ENCODE measurements at places on chromosomes 1 and 21.

- H3K36me3 ChIP-seq = no peaks in the 10 kb centered on the region
- H3K27ac ChIP-seq = no peak overlapping the region
- no peak for ATAC-seq
Measured at GRCh38 chr1:14853518-14853917, 255.0 kb downstream of the KAZN start.

DNA sequence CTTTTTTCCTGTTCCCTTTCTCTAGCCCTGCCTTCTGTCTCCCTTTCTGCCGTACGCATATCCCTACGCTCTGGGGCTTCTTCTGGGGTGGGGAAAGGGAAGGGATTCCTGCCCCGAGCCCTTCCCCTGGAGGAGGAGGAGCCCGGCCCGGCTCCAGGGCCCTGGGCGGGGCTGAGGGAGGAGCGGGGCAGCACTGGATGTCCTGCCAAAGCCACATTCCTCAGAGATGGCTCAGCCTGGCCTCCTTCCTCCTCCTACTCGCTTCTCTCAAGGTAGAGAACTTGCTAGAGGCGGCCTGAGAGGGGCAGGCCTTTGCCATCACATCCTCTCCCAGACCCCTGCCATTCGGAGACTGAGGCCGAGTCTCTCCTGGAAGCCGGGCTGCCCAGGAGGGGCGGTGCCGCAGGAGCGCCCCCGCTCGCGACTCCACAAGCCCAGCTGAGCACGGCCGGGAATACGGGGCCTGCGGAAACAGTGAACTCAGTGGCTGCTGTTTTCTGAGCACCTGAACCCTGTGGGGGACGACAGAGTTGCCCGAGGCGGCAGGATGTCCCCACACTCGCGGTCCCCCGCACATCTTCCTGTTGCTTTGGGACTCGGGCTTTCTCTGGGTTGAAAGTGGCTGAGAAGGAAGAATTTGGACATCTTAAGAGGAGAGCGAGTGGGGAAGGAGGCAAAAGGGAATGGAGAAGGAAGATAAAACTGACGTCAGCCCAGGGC, 12.2 kb downstream of the ADAMTSL4 start:
- H3K36me3 ChIP-seq = peaks cover 45% of the 10 kb centered on the region
- H3K4me1 ChIP-seq = peaks cover 38% of the 10 kb centered on the region
- peak; percentile 51 for ATAC-seq
- no peaks in the 10 kb centered on the region for H3K27me3 ChIP-seq
- peak overlapping the region; percentile 95 for H3K27ac ChIP-seq
- H3K4me3 ChIP-seq = peak overlapping the region; percentile 98

- H3K4me3 ChIP-seq = no peak overlapping the region
- H3K27me3 ChIP-seq = peaks cover 32% of the 10 kb centered on the region
- no peaks in the 10 kb centered on the region for H3K4me1 ChIP-seq
Measured at GRCh38 chr21:26969971-26970725, 3.3 kb upstream of the ADAMTS5 start.

DNA sequence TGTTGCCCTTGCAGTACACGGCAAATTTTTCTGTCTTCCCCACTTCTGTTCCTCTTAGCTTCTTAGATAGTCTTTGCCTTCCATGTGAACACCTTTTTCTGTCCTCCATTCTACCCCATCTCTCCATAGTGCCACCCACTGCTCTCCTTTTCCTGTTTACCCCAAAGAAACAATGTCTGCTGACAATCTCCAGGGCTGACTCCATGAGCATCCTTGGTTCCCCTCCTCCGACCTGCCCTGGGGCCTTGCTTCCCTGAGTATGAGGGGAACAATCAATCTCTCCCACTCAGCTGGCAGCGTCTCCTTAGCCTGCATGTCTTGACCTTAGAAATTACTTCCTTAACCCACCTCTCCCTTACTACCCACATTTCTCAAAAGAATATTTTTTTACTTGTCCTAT, 12.3 kb upstream of the MYBPHL start:
- no peak overlapping the region for H3K4me3 ChIP-seq
- no peaks in the 10 kb centered on the region for H3K36me3 ChIP-seq
- no peak for ATAC-seq
- no peak overlapping the region for H3K27ac ChIP-seq
- H3K4me1 ChIP-seq = no peaks in the 10 kb centered on the region

DNA sequence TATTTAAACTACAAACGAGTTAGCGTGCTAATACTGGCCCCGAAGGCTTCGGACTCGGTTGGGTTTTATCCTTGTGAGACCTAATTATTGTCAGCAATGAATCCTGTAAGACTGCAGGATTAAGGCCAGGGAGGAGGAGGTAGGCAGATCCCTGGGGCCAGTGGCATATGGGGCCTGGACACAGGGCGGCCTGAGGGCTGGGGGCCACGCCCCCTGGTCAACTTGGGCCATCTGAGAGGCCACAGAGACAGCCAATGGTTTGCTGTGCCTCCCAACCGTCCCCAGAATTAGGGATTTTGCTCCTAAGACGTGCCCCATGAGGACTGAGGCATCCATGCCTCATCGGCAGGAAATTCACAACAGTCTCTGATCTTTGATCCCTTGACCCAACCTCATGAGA, 31.1 kb upstream of the DISP3 start:
- H3K27me3 ChIP-seq = peaks cover 17% of the 10 kb centered on the region
- H3K4me1 ChIP-seq = no peaks in the 10 kb centered on the region
- H3K27ac ChIP-seq = no peak overlapping the region
- no peak for ATAC-seq
- H3K4me3 ChIP-seq = no peak overlapping the region

GRCh38 chr1:56557746-56558145, 21.6 kb downstream of the PLPP3 start:
- no peak for ATAC-seq
- no peaks in the 10 kb centered on the region for H3K36me3 ChIP-seq
- peaks cover 3% of the 10 kb centered on the region for H3K27me3 ChIP-seq

GRCh38 chr1:29934255-29934772, 698.0 kb downstream of the PTPRU start:
- H3K4me3 ChIP-seq = no peak overlapping the region
- no peaks in the 10 kb centered on the region for H3K4me1 ChIP-seq
- H3K27me3 ChIP-seq = peaks cover 20% of the 10 kb centered on the region
- no peak for ATAC-seq
- no peaks in the 10 kb centered on the region for H3K36me3 ChIP-seq

GRCh38 chr1:28680151-28680550, 11.6 kb downstream of the GMEB1 start:
- peaks cover 11% of the 10 kb centered on the region for H3K4me1 ChIP-seq
- H3K4me3 ChIP-seq = no peak overlapping the region
- no peak for ATAC-seq
- no peak overlapping the region for H3K27ac ChIP-seq
- peaks cover 46% of the 10 kb centered on the region for H3K36me3 ChIP-seq
- H3K27me3 ChIP-seq = no peaks in the 10 kb centered on the region

DNA sequence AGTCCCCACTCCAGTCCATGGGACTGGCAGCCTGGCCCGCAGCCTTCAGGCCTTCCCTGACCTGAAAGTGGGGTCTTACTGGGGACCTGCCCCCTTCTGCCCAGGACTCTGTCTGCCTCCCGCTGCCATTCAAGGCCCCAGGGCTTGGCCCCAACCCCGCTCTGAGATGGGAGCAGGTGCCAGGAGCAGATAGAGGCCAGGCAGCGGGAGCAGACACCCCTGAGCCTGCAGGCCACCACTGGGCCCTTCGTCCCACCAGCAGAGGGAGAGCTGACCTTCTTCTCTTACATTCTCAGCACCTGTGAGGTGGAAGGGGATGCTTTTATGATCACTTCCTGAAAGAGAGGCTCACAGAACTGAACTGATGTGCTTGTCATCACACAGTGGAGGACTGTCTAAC, 62.2 kb upstream of the TINAGL1 start:
- no peak overlapping the region for H3K4me3 ChIP-seq
- no peak for ATAC-seq
- no peaks in the 10 kb centered on the region for H3K4me1 ChIP-seq
- H3K27ac ChIP-seq = no peak overlapping the region
- H3K27me3 ChIP-seq = peaks cover 8% of the 10 kb centered on the region

- no peak overlapping the region for H3K4me3 ChIP-seq
- no peaks in the 10 kb centered on the region for H3K4me1 ChIP-seq
- no peak overlapping the region for H3K27ac ChIP-seq
Measured at GRCh38 chr1:206025283-206025820, 1.7 kb upstream of the CTSE start.

DNA sequence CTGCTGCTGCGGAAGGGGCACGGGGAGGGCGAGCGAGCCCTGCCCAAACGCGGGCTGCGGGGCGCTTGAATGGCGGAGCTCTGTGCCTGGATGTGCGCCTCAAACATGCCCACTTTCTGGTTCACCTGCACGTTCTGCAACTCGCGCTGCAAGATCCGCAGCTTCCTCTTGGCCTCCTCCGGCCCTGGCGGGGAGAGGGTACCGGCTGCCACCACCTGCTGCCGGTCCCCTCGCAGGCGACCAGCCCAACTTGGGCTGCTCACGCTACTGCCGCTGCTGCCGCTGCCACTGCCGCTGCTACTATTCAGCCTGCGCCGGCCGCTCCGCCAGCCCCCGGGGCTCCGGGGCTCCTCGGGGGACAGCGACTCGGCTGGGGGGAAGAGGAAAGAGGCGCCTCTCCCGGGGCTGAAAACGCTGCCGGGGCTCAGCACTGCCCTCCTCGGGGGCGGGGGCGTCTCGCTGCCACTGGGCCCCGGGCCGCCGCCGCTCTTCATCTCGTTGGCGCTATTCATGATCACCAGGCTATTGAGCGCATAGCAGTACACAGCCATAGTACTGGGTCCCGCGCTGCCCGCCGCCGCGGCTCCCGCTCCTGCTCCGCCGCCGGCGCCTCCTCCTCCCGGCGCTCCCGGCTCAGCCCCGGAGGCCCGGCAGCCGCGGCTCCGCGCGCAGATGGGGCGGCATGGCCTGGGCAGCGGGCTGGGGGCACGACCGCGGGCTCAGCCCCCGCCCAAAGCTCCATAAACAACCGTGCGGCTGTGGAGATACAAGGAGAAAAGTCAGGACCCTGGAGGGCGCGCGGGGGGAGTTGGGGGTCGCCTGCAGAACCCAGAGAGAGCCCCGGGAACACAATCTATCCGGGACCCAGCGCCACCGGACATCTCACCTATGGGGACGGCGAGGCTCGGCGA, 1.9 kb downstream of the ITPKB start:
- H3K36me3 ChIP-seq = peaks cover 57% of the 10 kb centered on the region
- peak overlapping the region; percentile 92 for H3K27ac ChIP-seq
- ATAC-seq = peak; percentile 35
- peaks cover 20% of the 10 kb centered on the region for H3K4me1 ChIP-seq

GRCh38 chr1:87328272-87329050, at the start of gene LMO4:
TSS of gene LMO4 (plus strand) at chr1:87328880. CDS start at chr1:87332016, 3,136 bp downstream.
- H3K27ac ChIP-seq = peak within 1 kb of the TSS; percentile 80
- H3K36me3 ChIP-seq = peaks cover 17% of the 10 kb centered on the region

DNA sequence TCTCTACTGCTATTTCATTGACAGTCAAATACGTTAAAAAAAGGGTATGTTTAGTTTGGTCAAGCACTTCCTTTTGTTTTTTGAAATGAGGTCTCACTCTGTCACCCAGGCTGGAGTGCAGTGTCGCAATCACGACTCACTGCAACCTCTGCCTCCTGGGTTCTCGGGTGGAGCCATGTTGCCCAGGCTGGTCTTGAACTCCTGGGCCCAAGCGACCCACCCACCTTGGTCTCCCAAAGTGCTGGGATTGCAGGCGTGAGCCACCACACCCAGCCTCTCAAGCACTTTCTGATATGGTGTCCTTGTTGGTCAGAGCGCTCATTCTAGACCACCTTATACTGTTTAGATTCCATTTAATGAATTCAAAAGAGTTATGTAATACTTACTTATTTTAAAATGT, 20.9 kb upstream of the RHBDL2 start:
- no peak overlapping the region for H3K27ac ChIP-seq
- H3K27me3 ChIP-seq = no peaks in the 10 kb centered on the region
- peaks cover 7% of the 10 kb centered on the region for H3K4me1 ChIP-seq

DNA sequence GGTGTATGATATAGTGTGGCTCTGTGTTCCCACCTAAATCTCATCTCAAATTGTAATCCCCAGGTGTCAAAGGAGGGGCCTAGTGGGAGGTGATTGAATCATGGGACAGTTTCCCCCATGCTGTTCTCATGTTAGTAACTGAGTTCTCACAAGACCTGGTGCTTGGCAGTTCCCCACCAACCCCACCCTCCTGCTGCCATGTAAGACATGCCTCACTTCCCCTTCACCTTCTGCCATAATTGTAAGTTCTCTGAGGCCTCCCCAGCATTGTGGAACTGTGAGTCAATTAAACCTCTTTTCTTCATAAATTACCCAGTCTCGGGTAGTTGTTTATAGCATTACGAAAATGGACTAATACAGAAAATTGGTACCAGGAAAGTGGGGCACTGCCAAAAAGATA, 1705.3 kb downstream of the NCAM2 start:
- H3K27ac ChIP-seq = no peak overlapping the region
- no peaks in the 10 kb centered on the region for H3K27me3 ChIP-seq
- no peak overlapping the region for H3K4me3 ChIP-seq
- ATAC-seq = no peak
- no peaks in the 10 kb centered on the region for H3K36me3 ChIP-seq

GRCh38 chr1:90768098-90768497, 51.0 kb upstream of the BARHL2 start:
- H3K4me3 ChIP-seq = no peak overlapping the region
- H3K4me1 ChIP-seq = no peaks in the 10 kb centered on the region
- H3K27ac ChIP-seq = no peak overlapping the region
- H3K27me3 ChIP-seq = peaks cover 45% of the 10 kb centered on the region
- peak; percentile 28 for ATAC-seq

- ATAC-seq = no peak
- peak overlapping the region; percentile 19 for H3K4me3 ChIP-seq
- peaks cover 26% of the 10 kb centered on the region for H3K36me3 ChIP-seq
Measured at GRCh38 chr1:172549621-172550280, 16.8 kb downstream of the SUCO start.

DNA sequence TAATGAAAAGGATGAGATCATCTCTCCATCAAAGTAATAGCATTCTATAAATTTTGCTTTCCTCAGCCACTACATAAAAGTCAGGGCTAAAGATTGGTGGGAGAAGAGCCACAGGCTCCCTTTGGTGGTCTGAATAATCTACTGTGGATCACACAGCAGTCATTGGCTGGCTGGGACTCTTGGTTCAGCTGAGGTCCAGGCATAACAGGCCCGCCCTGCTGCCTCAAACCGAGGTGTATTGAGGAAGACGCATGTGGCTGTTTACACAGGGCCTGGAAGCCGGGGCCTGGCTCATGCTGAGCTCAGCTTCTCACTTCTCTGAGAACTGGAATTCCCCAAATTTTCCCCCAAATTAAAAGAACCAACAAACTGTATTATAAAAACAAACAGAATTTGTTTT, 139.2 kb downstream of the PTPRC start:
- H3K36me3 ChIP-seq = no peaks in the 10 kb centered on the region
- H3K27ac ChIP-seq = no peak overlapping the region
- no peak overlapping the region for H3K4me3 ChIP-seq
- peaks cover 7% of the 10 kb centered on the region for H3K4me1 ChIP-seq
- H3K27me3 ChIP-seq = peaks cover 4% of the 10 kb centered on the region

All from activated T-helper 17 cell treated with anti-CD3 and anti-CD28 coated beads, Interleukin-2, amount 50 U/mL, for 72 hours (primary cell).